GM23248 (cell line): ENCODE measurements at places on chromosomes 7 and 10. TPM values are rescaled to one million over a fixed set of nuclear protein-coding genes. Genes with fewer than 3 reads are reported as not detected.

FZD8 gene
- 0.39 and 0.63 TPM in 2 replicates for polyA plus RNA-seq

- peak; percentile 73 for DNase-seq
Observed at GRCh38 chr10:30002426-30003266, 56.7 kb downstream of the JCAD start.

DNA sequence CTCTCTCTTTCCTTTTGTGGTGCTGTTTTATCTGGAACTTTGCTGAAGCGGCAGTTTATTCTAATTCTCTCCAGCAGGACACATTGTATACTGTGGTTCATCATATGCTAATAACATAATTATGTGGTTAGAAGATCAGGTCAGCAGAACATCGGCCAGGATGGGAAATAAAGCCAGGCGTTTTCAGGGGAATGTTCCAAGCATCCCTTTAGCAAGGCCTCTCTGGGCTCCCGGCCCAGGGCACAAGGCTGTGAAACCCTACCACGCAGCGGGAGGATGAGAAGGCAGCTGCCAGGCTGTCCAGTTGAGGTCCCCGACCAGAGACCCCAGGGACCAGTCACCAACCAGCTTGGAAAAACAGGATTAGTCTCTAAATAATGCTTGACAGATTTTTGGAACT is 112.2 kb upstream of the GALNT17 start:
- DNase-seq = no peak

UNC5B gene
- 2.7 and 3.0 TPM in 2 replicates for polyA plus RNA-seq

DNA sequence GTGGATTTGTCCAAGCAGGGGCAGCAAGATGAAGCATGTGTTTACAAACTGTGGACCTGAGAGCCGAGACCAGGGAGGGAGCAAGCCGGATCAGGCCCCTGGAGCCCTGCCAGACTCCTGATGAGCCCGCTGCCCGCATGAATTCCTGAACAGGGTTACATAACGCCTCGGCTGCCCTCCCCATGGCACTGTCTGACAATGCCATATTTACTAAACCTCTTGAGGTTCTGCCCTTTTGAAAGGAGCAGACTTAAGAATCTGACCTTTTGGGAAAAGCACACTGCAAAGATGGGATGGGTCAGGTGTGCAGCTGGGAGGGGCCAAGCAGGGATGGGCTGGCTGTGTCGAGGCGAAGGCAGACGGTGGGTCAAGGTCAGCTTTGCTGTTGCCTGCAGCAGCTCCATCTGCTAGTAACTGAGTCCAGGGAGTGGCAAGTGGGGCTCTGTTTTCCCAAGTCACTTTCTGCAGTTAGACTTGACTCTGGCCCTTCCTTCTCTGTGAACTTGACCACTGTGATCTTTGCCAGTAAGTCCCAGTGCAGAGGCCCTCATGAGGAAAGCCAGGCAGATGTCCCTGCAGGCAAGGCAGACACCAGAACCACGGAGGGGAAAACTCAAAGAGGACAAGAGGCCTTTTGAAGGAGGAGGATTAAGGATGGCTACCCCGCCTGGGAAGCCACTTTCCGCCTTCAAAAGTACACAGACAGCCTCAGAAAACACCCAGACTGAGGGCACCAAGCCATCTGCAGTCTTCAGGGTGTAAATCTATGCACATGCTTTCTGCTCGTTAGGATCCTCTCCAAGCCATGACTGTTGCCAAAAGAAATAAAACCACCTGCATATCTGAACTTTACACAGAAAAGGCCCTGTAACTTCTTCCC is 175.8 kb downstream of the TNS3 start:
- DNase-seq = peak; percentile 14

- DNase-seq = no peak
Observed at GRCh38 chr10:26717476-26717875, 20.0 kb downstream of the PDSS1 start.

DNA sequence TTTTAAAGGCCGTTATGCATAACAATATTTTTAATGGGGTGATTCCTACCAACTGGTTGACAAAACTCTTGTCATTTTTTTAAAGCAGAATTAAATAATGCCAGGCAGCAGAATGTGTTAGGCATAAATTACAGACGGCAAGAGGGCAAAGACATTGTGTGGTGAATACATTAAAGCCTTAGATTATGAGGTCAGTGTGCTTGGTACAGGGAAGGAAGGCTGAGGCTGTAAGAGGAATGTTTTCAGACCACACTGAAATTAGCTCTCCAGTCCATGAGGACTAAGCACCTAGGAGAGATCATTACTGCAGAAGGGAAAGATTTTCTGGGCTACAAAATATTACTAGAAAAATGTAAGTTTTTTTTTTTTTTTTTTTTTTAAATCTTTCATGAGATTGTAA is 312.8 kb upstream of the PRKCQ start:
- DNase-seq = no peak

KCNIP2 gene
- 0.15 and 0.24 TPM in 2 replicates for polyA plus RNA-seq

GRCh38 chr10:69220507-69220906 is 375 bp downstream of the HKDC1 start:
- no peak for DNase-seq

GRCh38 chr10:822661-823367 is 108.7 kb downstream of the LARP4B start:
- no peak for DNase-seq

DNA sequence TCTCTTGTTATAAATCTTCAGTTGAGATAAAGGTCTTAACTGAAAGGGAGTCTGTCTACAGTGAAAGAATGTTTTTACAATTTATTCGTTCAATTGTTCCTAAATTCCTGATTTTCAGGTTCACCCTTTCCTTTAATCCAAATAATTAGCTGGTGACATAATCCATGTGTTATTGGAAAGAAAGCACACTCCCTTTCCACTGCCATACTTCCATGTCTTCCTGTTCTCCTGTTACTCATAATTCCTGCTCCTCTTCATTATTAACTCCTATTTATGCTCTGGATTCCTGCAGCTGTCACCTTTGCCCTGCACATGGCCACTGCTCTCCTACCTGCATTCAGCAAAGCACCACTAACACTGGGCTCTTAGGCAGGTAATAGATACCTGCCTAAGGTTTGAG is 40.0 kb upstream of the FAM3C start:
- no peak for DNase-seq

- DNase-seq = no peak
Observed at GRCh38 chr10:122350893-122351292, 23.6 kb upstream of the PLEKHA1 start.

- DNase-seq = peak; percentile 2
Observed at GRCh38 chr10:9858816-9859215, 1158.9 kb upstream of the CELF2 start.

CYP2W1 gene
- polyA plus RNA-seq = not detected in 2 replicates

- no peak for DNase-seq
Observed at GRCh38 chr7:28811008-28811407, 147.1 kb downstream of the TRIL start.

- peak; percentile 83 for DNase-seq
Observed at GRCh38 chr7:137820677-137821420, 25.9 kb downstream of the DGKI start.

DNA sequence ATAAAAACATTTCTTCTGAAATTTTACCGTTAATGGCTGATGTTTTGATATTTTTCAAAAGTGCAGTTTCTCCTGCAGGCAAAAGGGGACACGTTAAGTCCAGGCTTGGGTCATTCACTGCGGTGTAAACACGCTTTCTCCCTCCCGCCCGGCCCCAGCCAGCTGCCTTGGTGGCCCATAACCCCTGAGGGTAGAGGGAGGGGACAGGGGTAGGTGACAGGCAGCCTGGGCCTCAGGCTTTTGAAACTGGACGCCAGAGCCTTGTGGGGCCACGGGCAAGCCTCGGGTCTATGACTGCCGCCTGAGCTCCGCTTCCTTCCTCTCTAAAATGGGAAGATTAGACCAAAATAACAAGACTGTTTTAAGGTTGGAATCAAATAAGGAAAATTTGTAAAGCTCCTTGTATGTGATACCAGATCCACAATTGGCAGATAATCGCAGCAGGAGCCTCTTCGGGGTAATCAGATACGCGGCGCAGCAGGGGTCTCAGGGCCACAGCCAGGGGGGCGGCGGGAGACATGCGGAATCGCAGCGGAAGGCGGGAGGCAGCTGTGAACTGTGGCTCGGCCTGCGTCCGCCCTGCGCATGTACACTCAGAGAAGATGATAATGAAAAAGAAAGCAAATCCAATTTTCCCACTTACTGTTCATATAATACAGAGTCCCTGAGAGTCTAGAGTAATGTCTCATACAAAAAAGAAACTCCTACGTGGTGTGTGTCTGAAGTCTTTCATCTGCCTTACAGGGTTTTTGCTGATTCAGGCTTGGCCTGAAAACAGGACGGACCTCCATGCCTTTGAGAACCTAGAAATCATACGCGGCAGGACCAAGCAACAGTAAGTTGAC is 138.3 kb downstream of the EGFR start:
- no peak for DNase-seq

DNA sequence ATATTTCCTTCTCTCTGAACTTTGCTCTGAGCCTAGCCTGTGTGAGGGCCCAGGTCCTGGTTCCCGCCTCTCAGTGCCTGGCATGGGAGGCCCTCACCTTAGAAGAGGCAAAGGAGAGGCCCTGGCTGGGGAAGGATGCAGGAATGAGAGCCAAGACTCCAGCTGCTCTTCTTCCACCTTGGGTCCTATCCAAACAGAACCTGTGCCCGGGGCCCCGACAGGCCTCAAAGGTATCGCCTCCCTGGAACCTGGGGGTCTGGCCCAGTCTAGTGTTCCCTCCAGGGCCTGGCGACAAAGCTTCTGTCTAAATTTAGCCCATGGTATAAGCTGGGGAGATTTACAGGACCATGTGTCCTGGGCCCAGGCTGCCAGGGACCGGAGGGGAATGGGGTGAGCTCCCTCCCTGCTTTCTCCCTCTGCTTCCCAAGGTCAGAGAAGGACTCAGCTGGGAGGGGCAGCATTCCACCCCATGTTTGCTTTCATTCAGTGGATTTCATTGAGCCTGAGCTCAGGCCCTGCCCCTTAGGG is 12.0 kb upstream of the CRHR2 start:
- DNase-seq = no peak

MUC3A gene
- not detected in 2 replicates for polyA plus RNA-seq

GRCh38 chr7:109984729-109985128 is 1106.2 kb upstream of the LRRN3 start:
- DNase-seq = no peak

- no peak for DNase-seq
Observed at GRCh38 chr7:109020251-109020650, 450.6 kb downstream of the DNAJB9 start.

DNA sequence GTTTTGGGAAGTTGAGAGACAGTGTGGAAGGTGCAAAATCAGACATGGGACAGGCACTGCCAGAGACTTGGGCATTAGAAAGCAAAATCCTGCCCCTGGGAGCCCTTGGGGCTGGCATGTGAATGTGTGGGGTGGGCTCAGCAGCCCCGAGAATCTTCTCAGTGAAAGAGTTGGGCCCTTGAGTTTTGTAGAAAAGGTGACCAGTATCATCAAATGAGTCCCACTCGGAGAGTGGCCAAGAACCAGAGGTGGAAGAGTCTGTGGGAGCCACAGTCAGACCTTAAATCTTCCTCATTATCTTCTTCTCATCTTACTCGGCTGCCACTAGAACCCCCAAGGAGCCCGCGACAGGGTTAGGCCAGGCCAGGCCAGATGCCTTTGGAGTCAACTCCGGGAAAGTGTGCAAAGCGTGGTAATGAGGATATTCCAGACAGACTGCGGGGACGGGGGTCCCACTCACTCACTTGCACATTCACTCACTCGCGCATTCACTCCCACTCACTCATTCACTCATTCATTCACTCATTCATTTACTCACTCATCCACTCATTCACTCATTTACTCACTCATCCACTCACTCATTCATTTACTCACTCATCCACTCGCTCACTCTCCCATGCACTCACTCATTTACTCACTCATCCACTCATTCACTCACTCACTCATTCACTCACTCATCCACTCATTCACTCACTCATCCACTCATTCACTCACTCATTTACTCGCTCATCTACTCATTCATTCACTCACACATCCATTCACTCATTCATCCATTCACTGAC is 74.9 kb downstream of the CARD11 start:
- no peak for DNase-seq

GRCh38 chr7:156009569-156009968 is 197.3 kb upstream of the SHH start:
- DNase-seq = no peak

SUMF2 gene
- polyA plus RNA-seq = 188 and 200 TPM in 2 replicates

DNA sequence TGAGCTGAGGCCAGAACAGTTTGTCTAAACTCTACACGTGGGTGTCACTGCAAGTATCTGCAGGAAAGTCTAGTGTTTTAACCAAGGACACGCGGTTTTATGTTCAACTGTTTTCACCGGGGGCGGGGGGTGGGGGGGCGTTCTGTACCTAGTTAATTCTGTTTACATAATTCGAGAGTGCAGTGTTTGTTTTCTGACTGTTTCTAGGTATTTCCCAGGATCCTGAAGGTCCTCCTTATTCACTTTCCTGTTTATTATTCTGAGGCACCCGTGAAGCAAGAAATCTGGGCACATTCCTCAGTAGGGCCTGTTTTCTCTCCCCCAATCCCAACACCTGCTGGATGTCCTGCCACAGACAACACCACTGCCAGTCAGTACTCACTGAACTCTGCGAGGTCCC is 7.6 kb downstream of the LOXL4 start:
- DNase-seq = no peak

DNA sequence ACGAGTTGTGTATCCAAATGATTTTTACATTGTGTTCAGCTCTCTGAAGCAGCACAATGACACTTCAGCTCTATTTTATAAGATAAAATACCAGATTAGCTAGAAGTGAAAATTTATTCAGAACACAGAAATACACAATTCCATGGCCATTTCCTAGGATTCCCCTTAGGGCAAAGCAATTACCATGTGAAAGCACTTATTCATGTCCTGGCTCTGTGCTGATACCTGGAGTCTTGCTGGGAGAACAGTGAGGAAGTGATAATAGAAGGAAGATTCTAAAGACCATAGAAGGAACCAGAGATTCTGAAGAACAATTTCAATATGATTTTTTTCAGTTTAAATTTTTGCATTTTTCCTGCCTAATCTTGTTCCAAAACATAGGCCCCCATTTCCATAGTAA is 657.4 kb upstream of the ZWINT start:
- DNase-seq = no peak

- no peak for DNase-seq
Observed at GRCh38 chr7:114862406-114862805, 59.5 kb upstream of the MDFIC start.

AMZ1 gene
- polyA plus RNA-seq = 5.9 TPM in 2 replicates

GRCh38 chr7:50151001-50151400 is 58.0 kb upstream of the ZPBP start:
- no peak for DNase-seq

PARP12 gene
- 4.9 and 5.4 TPM in 2 replicates for polyA plus RNA-seq

DNA sequence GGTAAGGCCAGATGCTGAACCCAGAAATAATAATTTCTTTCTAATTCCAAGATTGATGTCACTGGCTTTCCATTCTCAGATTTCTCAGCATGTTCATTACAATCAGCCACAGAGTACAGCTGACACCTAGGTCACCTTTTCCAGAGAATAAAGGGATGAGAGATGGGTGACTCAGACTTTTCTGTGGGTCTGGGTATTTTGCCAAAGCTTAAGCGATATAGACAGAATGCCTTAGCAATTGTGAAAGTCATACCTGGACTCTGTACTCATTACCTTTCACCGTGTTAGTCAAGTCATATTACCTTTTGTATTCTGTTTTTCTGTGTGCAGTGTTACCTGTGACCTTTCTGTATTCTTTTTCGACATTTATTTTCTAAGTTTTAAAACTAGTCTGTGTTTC is 10.6 kb upstream of the PRTFDC1 start:
- peak; percentile 43 for DNase-seq

GRCh38 chr10:109875828-109876821 is 47.2 kb downstream of the XPNPEP1 start:
- DNase-seq = no peak

- no peak for DNase-seq
Observed at GRCh38 chr7:144384071-144384470, 19.4 kb downstream of the NOBOX start.
